ENCODE measurements at places on chromosomes 4 and X.

GRCh38 chrX:107857837-107858236 lies 32.2 kb downstream of the MID2 start:
- no peak for DNase-seq

DNA sequence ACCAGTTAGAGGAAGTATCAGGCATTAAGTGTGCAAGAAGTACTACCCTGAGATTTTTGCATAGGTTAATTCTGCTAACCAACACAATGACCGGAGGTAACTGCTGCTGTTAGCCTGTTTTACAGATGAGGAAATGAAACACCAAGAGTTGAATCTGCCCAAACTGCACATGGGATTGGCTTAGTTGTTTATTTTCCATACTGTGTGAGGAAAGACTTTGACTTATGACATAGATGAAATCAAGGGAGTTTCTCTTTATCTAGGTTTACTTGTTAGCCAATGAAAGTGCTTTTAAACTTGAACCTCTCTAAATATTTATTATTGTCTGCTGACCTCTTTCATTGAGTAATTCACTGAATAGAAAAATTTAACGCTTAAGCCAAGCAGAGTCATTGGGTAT lies 10.3 kb downstream of the GUCY1B1 start:
- DNase-seq: no peak

GRCh38 chr4:52883707-52884669 lies 21.9 kb downstream of the RASL11B start:
- no peak for DNase-seq

- no peak for DNase-seq
Measured at GRCh38 chr4:86917212-86918039, 17.4 kb upstream of the AFF1 start.

DNA sequence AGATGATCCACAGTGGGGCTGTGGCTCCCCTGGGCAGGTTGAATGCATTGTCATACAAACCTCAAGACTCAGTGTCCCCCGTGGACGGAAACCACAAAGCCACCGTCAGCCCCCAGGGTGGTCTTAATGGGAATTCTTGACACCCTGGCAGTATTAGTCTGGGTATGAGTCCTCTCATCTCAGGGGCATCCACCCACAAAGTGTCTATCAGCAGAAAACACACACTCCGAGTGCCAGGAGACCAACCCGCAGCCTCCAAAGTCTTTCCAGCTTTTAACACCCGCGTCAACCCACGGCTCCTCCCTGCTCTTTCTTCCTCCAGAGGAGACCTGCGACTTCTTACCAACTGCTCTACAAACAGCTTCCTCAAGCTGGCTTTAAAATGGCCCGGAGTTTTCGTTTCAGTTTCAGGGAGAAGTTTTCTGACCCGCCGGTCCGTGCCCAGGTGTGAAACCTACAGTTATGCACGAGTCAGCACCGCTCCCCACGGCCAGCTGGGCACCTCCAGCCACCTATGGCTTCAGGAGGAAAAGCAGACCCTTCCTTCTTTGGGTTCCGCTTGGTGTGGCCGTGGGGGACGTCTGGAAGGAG lies 14.4 kb upstream of the ASMTL start:
- DNase-seq: peak; percentile 9

DNA sequence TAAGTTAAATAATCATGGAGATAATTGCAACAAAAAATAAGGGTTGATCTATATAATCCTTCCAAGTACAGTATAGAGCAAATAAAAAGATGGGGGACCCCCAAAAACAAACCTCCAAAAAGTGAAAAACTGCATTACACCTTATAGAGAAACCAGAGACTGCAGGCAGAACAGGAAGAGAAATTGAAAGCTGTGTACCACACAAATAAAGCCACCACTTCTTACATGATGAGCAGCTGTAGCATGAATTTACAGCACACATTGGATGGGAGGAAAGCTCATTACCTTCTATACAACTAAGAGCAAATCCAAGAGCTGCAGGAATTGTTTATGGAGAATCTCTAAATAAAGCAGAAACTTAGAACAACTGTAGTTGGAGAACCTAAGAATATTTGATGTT lies 152.4 kb upstream of the PDE5A start:
- no peak for DNase-seq

DNA sequence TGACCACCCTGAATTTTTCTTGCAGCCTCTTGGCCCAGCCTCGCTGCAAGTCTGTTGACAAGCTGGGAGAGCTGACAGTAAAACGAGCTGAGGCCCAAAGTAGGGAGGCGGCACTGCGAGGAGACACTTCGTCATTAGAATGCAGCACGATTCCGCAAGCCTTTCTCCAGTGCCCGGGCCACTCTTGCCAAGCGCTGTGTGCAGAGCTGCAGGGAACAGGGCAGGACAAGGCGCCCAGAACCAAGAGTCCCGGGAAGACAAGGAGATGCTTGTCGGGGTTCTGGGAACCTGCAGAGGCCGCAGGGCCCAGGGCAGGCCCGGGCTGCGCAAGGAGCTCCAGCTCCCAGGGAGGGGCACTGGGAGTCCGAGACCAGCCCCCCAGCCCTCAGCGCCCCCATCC lies 187.1 kb downstream of the BCOR start:
- no peak for DNase-seq

DNA sequence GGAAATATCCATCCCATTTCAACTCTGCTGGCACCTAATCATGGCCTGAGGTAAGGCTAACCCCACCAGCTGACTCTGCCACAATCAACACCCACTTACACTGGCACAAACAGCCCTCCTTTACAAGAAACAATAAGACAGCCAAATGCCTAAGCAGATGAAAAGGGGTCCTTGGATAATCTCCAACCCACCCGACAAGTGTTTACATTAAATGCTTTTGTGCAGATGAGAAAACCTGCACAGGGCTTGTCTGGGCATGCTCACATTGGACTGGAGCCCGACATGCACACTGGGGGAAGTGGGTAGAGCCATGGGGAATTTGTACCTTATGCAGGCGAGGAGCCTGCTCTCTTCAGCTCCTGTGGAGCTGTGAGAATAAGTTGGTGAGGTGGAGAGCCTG lies 138.9 kb upstream of the ITM2A start:
- no peak for DNase-seq

DNA sequence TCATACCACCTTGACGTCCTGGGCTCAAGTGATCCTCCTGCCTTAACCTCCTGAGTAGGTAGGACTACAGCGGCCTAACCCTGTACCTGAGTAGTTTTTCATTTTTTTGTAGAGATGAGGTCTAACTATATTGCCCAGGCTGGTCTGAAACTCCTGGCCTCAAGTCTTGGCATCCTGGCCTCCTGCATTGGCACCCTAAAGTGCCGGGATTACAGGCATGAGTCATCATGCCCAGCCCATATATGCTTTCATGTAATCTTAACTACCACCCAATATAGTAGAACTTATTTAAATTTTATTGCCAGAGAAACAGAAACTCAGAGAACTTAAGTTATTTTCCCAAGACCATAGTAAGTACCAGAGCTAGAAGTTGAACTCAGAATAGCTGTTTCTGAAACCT lies 27.1 kb downstream of the AFM start:
- no peak for DNase-seq

DNA sequence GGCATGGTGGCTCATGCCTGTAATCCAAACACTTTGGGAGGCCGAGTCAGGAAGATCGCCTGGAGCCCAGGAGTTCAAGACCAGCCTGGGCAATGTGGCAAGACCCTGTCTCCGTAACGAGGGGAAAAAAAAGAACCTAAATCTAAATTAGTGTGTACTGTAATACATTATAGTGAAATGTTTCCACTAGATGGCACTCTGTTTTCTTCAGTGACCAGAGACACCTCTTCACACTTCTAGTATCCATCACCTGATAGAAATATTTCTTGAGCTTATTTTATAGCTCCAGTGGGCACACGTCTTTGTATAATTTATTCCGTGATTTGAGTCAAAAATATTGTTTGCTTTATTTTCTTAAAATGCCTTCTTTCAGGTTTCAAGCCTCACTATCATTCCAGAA lies 600.9 kb upstream of the DIPK2B start:
- DNase-seq: no peak

DNA sequence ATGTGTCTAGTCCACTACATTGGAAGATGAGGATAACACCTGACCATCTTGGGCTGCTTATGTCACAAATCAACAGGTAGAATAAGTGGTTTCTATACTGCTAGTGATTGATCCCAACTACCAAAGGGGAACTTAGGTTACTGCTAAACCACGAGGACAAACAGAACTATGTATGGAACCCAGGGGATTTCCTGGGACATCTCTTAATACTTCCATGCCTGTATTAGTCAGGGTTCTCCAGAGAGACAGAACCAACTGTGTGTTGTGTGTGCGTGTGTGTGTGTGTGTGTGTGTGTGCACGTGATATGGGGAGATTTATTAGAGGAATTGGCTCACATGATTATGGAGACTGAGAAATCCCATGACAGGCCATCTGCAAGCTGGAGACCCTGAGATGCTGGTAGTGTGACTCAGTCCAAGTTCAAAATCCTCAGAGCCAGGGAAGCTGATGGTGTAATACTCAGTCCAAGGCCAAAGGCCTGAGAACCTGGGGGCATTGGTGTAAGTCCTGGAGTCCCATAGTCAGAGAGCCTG lies 16.2 kb upstream of the AFF1 start:
- DNase-seq: no peak

GRCh38 chr4:161359491-161359890 lies 804.3 kb downstream of the FSTL5 start:
- DNase-seq: no peak

DNA sequence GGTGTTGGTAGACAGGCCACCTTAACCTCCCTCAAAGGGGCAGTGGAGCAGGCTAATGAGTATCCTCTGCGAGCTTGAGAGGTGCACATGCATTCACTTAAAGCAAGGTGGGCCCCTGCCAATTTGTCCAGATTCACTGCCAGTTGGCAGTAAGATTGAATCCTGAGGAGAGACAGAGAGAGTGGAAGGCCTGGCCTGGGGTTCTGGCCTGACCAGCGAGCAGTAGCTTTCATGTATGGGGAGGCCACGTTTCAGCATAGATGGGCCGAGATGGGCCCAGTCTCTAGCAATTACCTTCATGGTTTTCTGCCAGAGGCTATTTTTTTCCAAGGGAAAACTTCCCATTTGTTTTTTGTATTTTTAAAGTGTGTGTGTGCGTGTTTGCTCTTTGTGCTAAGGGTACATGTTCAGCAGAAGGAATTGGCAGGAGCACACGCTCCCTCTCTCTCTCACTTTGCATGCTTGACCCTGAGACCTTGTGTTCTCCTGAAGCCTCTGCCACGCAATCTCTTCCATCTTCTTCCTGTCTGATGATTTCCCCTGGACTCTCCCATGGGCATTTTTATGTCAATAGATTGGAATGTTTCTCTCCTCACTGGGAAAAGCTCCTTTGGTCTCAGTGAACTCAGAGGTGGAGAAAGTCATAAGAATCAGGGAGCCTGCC lies 215.8 kb upstream of the SFRP2 start:
- no peak for DNase-seq

DNA sequence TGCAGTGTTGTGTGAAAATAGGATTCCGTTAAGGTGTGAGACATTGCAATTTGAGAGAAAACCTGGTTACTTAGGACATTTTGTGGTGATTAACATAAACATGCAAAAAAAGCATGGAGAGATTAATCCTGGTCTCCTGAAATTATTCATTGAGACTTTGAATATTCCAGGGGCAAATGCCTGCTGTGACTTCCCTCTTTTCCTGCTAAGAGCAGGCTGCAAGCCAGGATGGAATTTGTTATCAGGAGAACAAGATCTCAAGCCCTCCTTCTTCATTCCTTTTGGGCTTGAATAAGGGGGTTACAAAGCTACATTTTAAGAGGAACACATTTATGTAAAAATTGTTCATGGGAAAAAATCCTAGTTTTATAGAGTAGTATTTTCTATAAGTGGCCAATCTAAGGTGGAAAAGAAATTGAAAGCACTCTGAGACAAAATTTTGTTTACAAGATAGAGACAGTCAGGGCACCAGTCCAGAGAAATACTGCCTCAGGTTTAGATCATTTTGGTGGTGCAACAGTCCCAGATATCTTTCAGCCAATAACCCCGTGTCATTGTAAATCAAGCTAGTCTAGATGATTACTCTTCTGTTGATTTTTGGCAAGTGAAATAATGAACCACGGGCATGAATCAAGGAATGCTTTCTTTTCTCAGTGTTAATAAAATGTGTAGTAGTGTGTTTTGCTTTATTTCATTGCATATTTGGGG lies 1528.3 kb upstream of the AGA start:
- no peak for DNase-seq

DNA sequence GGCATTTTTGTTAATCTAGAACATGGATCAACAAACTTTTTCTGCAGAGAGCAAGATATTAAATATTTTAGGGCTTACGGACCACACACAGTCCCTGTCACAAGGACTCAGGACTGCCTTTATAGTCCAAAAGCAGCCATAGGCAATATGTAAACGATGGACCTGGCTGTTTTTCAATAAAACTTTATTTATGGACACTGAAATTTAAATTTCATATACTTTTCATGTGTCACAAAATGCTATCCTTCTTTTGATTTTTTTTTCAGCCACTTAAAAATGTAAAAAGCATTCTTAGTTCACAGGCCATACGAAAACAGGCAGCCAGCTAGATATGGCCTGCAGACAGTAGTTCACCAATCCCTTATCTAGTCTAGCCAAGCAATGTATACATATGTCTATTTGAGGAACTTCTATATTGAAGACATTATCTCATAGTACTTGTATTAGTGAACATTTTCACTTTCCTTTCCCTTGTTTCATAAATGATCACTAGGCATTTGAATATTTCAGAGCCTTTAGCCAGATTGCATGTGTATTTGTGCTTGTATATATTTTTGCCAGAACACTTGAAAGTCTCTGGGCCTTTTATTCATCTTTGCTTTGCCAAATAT lies 350.9 kb downstream of the RPA4 start:
- no peak for DNase-seq

DNA sequence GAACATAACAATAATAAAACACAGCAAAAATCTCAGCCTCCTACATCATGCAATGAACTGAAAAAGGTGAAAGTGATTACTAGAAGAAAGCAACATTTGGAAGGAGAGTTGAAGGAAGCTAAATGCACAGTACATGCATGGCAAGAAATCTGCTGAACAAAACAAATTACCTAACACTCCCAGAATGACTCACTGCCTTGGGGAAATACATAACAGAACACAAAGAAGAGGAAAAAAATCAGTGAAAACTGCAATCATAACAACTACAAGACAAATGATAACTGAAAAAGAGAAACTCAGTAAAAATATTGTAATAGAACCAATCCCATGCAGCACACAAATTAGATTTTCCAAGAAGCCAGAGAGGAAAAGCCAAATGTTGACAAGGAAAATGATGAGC lies 1513.2 kb downstream of the ARAP2 start:
- DNase-seq: no peak
